ENCODE measurements at places on chromosomes 4 and X.

DNA sequence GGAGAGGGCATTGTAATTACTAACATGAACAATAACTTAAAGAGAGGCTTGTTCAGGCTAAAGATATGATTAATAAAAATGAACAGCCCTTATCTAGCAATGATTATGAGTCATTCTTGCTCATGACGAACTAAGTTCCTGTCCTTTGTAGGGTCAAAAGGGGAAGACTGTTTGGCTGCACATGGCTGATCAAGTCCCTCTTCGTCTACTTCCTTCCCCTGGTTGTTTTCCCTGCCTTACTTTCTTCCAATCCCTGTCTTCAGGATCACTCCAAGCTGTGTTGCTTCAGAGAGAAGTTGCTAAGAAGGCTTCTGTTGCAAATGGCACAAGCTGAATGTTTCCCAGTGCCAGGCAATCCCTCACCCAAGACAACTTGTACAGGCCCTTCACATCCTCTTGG lies 115.0 kb upstream of the HS3ST1 start:
- DNase-seq: peak; percentile 91

DNA sequence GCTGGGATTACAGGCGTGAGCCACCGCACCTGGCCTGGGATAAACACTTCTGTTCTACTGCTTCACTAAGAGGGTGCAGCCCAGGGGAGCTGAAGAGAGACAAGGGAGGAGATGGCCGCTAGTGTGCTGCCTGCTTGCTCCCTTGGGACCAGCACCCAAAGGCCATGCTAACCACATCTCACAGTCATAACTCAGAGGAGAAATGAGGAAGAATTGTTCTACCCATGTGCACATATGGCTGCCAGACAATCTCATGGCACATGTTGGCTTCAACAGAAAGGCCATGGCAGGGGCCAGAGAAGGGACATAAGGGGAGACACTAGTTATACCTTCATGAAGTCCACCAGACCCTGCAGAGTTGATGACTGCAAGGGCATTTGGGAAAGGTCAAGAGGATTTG lies 22.4 kb downstream of the CLDN22 start:
- no peak for DNase-seq

GRCh38 chr4:10104211-10104990 lies 12.2 kb downstream of the WDR1 start:
- no peak for DNase-seq

DNA sequence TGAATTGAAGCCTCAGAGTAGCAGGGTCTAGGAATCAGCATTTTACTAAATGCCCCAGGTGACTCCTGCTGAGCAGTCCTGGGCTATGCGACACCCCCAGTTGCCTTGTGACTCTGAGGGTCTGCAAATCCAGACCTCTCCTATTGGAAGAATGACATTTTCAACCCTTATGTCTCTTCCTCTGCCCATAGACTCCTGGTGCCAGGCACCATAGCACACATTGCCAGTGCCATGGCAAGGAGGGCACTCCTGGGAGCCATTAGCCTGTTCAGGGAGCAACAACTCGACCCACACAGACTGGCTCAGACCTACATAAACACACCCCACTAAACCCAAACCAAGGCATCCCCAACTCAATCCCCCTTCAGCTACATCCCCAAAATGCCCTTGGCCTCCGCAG lies 3.7 kb upstream of the JAKMIP1 start:
- DNase-seq: no peak

DNA sequence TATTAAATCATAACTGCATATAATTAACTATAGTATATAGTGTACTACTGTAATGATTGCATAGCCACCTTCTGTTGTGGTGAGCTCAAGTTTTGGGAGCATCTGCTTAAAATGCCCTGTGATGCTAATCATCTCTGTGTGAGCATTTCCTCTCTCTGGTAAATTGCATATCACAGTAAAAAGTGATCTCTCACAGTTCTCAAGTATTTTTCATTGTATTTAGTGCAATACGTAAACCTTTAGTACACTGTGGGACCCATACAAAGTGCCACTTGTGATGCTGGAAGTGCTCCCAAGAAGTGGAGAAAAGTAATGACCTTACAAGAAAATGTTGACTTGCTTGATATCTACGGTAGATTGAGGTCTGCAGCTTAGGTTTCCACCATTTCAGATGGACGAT lies 82.0 kb downstream of the WWC2 start:
- DNase-seq: no peak

GRCh38 chr4:107153228-107153627 lies 117.1 kb upstream of the DKK2 start:
- DNase-seq: no peak

DNA sequence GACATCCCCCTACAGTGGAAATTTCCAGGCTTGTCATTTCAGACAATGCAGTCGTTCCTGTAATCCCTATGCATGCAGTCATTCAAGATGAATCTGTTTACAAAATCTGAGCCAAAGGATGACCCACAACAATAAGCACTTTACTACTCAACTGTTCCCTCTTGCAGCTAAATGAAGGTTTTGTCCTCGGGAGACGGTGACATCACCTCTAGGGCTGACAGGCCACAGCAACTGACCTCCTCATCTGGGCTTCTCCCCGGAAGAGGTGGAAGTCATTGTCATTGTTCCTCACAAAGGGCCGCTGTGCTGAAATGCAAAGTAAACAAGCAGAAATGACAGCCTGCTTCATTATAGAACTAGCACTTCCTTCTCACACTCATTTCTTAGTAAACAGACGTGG lies 29.2 kb downstream of the CLRN2 start:
- no peak for DNase-seq

- no peak for DNase-seq
Observed at GRCh38 chr4:6322761-6323566, 53.3 kb downstream of the WFS1 start.

DNA sequence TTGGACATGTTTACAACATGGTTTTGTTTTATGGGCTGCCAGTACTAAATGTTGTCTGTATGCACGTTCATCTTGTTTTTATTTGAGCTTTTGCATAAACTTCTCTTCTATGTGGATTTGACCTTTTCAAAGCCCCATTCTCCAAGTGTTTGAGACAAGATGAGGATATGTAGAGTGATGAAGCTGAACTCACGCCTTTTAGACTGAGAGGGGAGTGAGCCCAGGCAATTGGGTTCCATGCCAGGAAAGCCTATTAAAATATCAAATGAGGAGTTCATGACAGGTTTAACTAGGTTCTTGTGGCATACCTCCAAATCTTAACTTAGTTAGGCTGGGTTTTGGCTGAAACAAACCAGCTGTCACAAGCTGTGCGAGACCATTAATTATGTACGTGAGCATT lies 170.4 kb upstream of the LDB2 start:
- DNase-seq: no peak

DNA sequence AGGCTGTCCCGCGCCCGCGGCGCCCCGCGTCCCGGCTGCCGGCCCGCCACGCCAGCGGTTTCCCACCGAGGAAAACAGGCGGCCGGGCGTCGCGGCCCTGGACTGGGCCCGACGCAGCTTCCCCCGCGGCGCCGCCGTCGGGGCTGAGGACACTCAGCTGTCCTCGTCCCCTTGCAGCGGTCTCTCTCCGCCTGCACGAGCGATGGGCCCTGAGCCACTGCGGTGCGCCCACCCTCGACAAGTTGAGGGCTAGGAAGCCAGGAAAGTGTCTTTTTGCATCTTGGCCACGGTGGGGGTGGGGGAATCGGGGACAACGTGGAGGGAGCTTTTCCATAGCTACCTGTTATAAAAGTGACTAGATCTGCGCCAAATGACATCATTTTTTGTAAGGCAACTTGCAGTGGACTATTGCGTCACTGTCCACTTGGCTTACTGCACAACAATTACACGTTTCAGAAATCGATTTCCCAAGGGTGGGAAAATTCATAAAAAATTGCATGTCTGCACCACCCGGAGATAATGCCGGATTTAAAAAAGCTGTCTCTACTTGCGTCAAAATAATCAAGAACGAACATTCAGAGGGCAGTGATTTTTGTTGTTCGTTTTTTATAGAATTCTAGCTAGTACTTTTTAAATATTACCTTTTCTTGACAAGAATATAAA lies 1.1 kb downstream of the KLHL15 start:
- peak; percentile 24 for DNase-seq

GRCh38 chr4:181331214-181331613 lies 912.0 kb upstream of the TENM3 start:
- no peak for DNase-seq

DNA sequence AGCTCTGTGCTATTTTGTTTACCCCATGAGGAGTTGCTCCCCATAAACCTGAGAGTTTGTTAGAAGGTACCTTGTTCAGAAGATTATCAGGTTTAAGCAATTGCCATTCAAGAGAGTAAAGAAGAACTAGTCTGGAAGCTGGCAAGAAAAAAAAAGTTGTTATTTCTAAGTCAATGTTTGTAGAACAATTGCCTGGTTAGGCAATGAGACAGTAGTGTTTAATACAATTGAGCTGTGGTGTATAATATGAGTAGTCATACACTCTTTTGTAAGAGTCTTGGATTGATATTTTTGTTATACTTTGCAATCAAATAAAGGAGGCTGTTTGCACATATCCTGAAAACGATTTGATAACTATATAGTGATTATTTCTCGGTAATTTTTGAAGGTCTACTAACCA lies 44.7 kb downstream of the GALNT7 start:
- DNase-seq: no peak

DNA sequence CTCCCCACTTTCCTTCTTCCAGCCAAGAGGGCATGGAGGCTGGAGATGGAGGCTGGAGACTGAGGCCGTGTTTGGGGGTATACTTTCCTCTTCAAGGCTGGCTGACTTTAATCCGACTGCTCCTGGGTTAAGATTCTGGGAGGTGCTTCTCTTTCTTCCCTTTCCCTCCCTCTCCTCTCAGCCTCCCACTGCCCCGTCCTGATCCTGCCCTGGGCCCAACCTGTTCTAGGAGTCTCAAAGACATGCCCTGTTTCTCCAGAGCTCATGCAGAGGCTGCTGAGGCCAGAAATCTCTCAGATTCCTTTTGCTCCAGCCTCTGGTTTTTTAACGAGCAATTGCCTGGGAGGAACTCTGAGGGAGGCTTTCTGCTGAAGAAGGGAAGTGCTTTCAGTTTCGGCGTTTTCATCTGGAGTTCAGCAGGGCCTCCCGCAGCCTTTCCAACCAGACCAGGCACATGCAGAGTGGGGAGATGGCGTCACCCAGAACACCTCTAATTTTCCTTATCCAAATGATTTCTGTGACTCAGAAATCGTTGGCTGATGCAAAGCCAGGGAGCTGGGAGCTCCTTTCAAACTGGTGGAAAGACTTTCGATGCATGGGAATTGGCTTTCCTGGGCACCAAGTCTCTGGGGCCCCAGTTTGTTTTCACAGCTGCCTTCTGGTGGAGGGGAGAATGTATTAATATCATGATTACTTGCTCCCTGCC lies 34.5 kb upstream of the FAM9C start:
- no peak for DNase-seq

- no peak for DNase-seq
Observed at GRCh38 chrX:136067966-136068365, 79.4 kb upstream of the FHL1 start.

- no peak for DNase-seq
Observed at GRCh38 chr4:53480909-53481308, 103.5 kb downstream of the FIP1L1 start.
